ENCODE measurements at places on chromosomes 3 and 15. TPM values are rescaled to one million over a fixed set of nuclear protein-coding genes. Genes with fewer than 3 reads are reported as not detected.

SH2D7 gene
- not detected for total RNA-seq

DNA sequence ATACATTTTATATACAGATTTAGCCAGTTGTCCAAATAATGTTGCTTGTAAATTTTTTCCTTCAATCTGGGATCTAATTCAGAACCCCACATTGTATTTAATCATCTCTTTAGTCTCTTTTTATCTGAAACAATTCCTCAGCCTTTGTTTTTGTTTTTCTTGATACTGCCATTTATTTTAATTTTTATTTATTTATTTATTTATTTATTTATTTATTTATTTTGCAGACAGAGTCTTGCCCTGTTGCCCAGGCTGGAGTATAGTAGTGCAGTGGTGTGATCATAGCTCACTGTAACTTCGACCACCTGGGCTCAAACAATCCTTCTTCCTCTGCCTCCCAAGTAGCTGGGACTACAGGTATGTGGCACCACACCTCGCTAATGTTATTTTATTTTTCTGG lies 61.5 kb downstream of the CHCHD4 start:
- DNase-seq = no peak

DNA sequence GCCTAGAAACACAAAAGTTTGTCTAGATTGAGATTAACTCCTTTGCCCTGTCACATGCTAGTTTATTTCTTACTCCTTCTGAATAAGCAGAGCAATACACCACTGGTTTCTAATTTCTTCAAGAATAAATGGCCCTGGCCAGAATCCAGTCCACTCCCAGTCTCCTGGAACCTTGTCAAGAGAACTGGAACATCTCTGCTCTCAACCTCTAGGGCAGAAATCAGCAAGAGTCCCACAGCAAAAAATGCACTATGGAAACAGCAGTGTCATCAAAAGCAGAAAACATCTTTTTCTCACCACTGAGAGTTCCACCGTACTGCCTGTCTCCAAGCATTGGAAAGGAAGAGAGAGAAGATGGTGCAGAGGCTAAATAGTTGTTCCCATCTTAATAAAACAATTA lies 35.9 kb upstream of the PPP2R3A start:
- no peak for DNase-seq

DNA sequence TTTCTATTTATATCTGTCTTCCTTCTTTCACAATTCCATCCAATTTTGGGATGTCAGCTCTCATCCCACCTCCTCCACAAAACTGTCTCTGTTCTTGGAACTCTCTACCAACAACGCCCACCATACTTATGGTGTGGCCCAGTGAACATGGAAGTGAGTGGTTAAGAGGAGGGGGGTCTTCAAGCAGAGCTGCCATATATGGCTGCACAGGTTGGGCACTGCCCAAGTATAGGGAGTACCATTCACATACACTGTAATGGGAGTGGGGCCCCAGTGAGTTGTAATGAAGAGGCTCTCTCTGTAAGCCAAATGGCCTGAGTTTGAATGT lies 7.9 kb upstream of the CAMK1 start:
- DNase-seq = no peak

DNA sequence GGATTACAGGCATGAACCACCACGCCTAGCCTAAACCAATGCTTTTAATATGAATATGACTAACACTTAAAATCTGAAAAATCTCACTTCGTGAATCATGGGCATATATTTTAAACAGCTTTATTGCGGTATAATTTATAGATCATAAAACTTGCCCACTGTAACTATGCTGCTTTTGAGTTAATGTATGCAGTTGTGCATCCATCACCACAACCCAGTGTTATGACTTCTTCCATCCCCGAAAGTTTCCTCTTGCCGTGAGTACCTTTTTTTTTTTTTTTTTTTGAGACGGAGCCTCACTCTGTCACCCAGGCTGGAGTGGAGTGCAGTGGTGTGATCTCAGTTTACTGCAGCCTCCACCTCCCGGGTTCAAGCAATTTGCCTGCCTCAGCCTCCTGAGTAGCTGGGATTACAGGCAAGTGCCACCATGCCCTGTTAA lies 7.1 kb downstream of the KAT2B start:
- DNase-seq = no peak

DNA sequence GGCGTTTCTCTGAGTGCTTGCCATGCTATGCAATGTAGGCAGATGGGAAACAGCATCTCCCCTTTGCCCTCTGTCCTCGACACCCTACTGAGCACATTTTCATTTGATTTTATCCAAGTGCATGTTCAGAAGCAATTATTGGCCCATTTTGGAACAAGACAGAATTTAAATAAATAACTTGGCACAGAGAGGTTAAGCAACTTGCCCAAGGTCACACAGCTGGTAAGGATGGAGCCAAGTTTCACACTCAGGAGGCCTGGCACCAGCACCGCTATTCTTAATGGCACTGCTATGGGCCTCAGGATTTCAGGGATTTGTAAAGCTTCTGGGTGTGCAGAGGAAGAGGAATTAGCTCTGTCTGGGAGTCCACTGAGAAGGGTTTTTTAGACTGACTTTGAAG lies 2.5 kb upstream of the GRIP2 start:
- no peak for DNase-seq

DNA sequence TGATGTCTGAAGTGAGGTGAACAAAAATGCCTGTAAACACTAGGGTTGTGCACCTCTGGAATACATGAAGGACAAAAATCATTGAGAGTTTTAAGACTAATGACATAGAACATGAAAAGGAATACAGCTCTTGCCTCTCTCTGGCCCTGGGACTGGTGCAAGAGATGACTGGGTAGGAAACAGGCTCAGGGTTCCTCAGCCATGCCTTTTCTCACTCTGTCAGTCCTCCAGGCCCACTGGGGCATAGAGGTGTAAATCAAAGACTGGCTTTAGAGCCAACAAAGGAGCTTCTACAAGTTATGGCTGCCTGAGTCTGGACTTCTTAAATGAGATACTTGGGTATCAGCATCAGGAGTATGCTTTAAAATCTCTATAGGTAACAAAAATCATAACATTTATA lies 554.7 kb upstream of the KCNMB2 start:
- DNase-seq = no peak

HDC gene
- total RNA-seq = 4.0 TPM

- no peak for DNase-seq
Measured at GRCh38 chr3:45333549-45333948, 54.8 kb upstream of the LARS2 start.

- no peak for DNase-seq
Measured at GRCh38 chr3:53049987-53050386, 4.1 kb upstream of the SFMBT1 start.

CHL1 gene
- total RNA-seq = 7.5 TPM

DNA sequence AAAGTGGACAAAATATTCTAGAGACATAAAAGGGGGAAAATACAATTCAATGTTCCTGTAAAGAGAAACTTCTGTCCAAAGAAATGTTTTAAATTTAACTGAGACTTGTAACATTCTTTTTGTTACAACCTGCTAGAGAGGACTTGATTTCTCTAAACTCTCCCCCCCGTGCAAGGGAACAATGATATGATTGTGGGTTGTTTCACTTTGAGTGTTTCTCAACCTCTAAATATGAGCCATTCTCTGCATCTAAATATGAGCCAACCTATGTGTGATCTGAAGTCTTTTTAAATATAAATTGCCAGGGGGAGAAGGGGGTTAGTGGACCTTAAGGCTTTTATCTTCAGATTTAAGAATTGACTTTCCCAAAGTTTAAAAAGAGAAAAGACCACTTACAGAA lies 14.6 kb downstream of the ZNF860 start:
- DNase-seq = no peak

GATA2 gene
- 21.3 TPM for total RNA-seq
